Activated naive CD4-positive, alpha-beta T cell (primary cell): ENCODE measurements at places on chromosomes 1 and 21.

GRCh38 chr1:3807769-3808168 is 11.5 kb upstream of the LRRC47 start:
- DNase-seq = no peak

DNA sequence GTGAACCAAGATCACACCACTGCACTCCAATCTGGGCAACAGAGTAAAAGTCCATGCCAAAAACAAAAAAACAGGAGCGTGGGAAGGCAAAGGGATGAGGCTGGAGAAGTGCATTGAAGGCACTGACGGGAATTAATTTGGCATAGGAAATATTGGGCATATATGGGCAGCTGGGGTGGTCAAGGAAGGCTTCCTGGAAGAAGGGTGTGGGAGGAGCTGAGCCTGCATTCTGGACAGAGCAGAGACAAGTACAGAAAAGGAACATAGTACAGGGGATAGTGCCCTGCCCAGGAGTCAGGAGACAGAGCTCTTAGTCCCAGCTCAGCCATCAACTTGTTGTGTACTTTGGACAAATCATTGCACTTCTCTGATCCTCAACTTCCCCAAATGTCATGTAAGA is 11.7 kb downstream of the SDC3 start:
- DNase-seq = no peak

DNA sequence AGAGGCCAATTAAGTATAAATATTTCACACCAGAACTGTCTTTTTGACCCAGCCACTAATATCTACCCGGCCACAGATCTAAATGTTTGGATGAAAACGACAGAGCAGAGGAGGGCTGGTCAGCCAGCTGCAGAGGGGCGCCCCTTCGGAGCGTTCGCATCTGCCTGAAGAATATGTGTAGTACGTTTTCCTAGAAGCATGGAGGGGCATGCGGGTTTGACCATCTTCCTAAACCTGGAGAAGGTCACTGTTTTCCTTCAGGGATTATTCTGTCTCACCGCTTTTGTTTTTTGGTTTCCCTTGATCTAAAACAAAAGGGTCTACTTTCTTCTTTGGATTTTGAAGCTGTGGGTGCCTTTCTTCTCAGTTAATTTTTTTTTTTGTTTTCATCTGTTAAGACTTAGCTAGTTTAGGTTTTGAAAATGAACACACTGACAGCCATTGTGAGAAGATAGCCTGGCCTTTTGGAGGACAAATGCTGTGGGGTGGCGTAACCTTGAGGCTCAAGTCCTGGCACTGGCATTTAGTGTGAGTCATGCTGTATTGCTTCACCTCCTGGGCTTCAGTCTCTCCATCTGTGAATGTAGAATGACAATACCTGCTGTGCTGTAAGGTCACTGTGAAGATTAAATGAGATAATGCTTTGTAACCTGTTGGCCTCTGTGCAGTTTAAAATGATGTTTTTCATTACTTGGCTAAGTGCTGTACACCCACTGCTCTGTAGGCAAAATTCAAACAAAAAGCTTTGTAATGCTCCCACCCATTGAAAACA is 74.1 kb upstream of the IRF2BP2 start:
- no peak for DNase-seq

DNA sequence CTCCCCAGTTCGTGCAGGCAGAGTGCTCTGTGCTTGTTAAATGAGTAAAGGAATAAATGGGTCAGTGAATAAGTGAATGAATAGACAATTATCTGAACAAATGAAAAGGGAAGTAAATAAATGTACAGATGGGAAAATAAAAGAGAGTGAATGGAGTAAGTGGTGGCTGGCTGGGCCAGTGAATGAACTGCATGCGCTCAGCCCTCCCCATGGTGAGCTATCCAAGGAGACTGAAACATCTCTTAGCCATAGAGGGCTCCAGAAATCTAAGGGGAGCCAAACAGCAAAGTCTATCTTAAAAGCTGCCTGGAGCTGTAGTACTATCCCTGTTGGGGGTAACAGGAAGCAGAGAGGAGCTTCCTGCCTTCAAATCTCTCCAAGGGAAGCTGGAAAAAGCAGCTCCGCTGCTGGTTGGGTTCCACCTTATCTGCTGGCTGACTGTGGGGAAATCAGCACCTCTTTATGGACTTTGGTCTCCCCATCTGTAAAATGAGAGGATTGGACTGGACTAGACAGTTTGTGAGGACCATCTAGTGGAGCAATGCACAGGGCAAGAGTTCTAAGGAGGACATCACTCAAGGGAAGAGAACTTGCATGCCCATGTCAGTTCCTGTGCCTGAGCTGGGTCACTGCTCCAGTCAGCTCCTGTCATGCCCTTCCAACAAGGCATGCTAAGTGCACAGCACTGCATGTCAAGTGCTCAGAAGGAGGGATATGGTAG is 77.9 kb downstream of the TRABD2B start:
- no peak for DNase-seq

DNA sequence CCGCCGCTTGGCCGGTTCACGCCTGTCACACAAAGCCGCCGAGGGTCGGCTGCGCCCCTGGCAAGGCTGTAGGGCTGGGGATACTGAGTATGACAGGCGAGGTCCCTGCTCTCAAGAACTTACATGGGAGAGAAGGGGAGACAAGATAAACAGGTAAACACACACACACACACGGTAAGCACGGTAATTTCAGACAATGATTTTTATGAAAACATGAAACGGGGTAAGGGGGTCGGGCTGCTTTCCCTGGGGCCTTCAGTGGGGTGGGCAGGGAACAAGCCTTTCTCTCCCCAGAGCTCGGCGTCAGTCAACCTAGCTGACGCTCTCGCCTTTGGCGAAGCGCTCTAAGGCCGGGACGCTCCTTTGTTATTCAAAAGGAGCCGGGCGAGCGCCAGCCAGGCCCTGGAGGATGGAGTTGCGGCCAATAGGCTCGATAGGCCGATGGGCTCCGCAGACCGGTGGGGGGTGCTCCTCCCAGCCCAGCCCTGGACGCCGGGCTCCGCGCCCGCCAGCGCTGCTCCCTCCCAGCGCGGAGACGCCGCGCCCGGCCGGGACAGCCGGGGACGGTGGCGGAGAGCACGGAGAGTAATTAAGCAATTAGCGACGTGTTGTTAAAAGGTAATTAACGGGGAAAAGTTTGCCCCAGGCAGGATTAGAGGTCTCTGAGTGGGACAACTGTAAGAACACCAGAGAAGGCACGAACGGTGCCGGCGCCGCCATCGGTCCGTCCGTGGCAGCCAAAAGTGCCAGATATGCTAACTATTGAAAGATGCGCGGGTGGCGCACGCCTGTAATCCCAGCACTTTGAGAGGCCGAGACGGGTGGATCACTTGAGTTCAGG is 950 bp upstream of the INKA2 start:
- DNase-seq = no peak

GRCh38 chr1:67590329-67590728 is 94.7 kb upstream of the GADD45A start:
- DNase-seq = no peak

- DNase-seq = no peak
Measured at GRCh38 chr1:114082867-114083585, 70.6 kb downstream of the SYT6 start.

DNA sequence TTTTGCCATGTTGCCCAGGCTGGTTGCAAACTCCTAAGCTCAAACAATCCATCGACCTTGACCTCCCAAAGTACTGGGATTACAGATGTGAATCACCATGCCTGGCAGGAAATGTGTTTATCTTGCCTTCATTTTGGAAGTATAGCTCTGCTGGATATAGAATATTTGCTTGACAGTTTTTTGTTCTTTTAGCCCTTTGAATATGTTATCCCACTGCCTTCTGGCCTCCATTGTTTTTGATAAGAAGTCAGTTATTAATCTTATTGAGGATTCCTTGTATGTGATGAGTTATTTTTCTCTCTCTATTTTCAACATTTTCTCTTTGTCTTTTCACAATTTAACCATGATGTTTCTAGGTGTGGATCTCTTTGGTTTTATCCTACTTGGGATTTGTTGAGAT is 112.9 kb upstream of the RAB3GAP2 start:
- DNase-seq = no peak

- DNase-seq = no peak
Measured at GRCh38 chr1:84386716-84387479, 11.4 kb upstream of the DNASE2B start.

DNA sequence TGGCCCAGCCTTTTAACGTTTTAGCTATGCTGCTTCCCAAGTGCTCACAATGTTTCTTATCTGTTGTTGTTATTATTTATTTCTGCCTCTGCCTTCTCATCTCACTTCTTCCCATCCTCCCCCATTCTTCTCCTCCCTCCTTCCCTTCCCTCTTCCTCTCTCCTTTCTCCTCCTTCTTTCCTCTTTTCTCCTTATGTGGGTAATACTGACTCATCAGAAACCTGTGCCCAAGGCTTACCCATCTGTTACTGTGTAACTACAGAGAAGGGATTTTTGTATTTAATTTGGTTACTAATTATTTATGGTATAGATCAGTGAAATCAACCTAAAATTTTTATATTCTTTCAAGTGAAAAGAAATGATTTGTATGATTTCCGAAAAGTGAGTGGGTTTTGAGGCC is 120.3 kb downstream of the KCNK2 start:
- DNase-seq = no peak

GRCh38 chr1:203944651-203945404 is 83.4 kb downstream of the SNRPE start:
- no peak for DNase-seq

- DNase-seq = no peak
Measured at GRCh38 chr1:29682919-29683295, 446.6 kb downstream of the PTPRU start.

DNA sequence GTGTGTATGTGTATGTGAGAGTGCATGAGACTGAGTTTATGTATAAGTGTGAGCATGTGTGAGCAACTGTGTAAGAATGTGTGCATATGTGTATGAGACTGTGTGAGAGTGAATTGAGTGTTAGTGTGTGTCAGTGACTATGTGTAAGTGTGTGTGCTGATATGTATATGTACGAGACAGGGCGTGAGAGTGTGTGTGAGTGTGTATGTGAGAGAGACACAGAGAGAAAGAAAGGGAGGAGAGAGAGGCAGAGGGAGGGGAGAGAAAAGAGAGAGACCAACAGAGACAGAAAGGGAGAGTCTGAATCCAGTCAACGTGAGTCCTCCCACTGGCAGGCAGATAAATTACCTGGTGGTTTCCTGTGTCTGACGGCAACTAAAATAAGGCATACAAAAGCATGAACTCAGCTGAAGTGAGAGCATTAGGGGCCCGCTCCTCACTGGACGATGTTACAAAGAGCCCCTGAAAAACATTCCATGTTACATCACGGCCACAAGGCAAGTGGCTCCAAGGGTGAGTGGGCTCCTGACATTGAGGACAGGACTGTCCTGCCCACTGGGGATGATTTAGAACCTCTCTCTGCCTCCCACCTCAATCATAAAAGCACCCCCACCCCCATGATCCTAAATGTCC is 66.6 kb upstream of the TIAM1 start:
- DNase-seq = no peak

DNA sequence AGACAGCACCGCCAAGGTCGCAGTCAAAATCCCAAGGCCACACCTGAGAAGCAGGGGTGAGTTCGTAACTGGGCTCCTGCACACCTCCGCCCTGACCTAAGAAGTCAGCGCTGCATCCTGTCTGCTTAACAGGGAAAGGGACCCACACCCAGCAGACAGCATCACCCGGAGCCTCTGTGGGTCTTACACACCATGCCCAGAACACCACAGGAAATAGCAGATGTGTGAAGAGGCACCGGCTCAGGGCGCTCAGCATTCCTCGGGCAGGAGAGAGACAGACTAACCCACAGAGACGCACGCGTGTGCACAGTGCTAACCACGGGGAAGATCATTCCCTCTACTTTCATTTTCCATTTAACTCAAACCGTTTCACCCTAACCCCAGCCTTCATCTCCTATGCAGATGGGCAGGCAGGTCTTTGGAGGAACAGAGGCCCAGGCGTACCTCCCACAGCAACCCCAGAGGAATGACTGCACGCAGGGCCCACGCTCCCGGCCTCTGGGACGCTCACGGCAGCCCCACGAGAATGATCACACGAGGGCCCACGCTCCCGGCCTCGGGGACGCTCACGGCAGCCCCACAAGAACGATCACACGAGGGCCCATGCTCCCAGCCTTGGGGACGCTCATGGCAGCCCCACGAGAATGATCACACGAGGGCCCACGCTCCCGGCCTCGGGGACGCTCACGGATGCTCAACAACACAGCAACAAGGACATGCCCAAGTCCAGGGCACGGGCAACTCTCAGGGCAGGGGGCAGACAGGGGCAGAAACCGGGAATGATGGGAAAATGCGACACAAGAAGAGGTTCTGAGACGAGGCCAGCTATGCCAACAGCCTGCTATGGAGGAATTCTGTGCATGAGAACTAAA is 20.9 kb downstream of the POFUT2 start:
- no peak for DNase-seq

GRCh38 chr1:206032380-206033140 is 8.9 kb upstream of the CTSE start:
- no peak for DNase-seq

- DNase-seq = no peak
Measured at GRCh38 chr1:41330588-41331545, 30.4 kb upstream of the FOXO6 start.

- no peak for DNase-seq
Measured at GRCh38 chr1:9249263-9249533, 14.6 kb downstream of the H6PD start.

DNA sequence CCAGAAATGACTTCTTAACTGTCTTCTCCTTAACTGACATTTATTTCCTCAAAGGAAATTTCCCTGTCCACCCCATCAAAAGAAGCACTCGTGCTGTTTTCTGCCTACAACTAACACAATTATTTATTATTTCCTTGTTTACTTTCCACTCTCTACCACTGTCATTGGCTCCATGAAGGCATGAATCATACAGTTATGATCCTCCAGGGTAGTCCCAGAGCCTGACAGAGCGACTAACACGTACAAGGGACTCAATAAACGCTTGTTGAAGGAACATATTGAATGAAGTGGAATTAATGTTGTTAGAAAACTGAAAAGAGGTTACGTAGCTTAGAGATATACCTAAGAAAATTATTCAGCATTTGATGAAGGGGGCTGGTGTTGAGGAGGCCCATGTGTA is 20.9 kb downstream of the GREM2 start:
- no peak for DNase-seq

- no peak for DNase-seq
Measured at GRCh38 chr21:40139636-40140035, 272.4 kb downstream of the PCP4 start.
